ENCODE measurements at places on chromosomes 13 and 19.

GRCh38 chr19:13152974-13153568 lies 2.9 kb downstream of the IER2 start:
- peak; percentile 85 for DNase-seq

- no peak for DNase-seq
Measured at GRCh38 chr13:43520351-43520750, 266.4 kb downstream of the ENOX1 start.

- DNase-seq = no peak
Measured at GRCh38 chr19:43502419-43502976, 2.0 kb downstream of the PHLDB3 start.

DNA sequence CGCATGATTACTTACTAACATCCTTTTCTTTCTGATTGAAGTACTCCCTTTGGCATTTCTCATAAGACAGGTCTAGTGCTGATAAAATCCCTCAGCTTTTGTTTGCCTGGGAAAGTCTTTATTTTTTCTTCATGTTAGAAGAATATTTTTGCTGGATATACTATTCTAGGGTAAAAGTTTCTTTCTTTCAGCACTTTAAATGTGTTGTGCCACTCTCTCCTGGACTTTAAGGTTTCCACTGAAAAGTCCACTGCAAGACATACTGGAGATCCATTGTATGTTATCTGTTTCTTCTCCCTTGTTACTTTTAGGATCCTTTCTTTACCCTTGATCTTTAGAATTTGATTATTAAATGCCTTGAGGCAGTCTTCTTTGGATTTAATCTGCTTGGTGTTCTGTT lies 796.7 kb downstream of the UQCRFS1 start:
- DNase-seq = no peak

GRCh38 chr13:99395436-99395835 lies 88.2 kb upstream of the GPR183 start:
- DNase-seq = no peak
